ENCODE measurements at places on chromosomes 4 and X.

DNA sequence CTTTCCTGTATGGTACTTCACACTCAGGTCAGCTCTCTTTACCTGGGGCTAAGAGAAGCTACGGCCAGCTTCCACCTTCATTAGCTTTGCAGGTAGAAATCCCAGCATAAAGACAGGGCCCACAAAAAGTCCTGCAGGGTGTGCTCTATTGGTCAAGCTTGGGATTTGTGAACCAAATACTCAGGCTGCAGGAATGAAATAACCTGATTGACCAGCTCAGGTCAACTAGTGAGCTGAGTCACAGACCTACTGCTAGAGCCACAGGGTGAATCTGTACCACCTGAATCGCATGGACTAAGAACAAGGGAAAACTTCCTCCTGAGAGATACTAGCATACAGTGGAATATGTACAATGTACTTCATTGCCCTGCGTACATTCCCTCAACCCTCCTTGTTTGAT, 172.2 kb downstream of the HHIP start:
- DNase-seq: no peak

- no peak for DNase-seq
These were observed 5.7 kb upstream of the FAM9C start for GRCh38 chrX:13050151-13050550.

GRCh38 chr4:155445306-155445705, 68.5 kb upstream of the MAP9 start:
- no peak for DNase-seq

- DNase-seq: no peak
These were observed 32.2 kb downstream of the PSAPL1 start for GRCh38 chr4:7402526-7402925.

GRCh38 chrX:102338162-102338561, 91.2 kb downstream of the NXF2 start:
- no peak for DNase-seq

DNA sequence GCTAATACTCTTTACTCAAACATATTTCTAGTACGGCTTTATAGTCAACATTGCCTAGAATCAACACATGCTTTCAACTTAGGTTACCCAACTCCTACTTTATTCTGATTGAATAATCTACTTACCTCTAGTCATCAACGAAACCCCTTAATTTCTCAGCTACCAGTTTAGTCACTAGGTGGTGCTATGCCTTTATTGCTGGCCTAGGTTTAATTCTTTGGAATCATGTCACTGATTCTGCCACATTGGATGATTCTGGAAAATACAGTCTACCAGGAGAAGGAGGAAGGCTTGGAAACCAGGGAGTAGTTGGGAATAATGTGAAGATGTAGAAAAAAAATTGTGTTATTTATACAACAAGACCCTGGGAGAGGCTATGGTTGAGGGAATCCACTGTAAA, 167.7 kb downstream of the DCAF12L2 start:
- no peak for DNase-seq

GRCh38 chrX:44267116-44267515, 76.4 kb downstream of the EFHC2 start:
- no peak for DNase-seq

- no peak for DNase-seq
These were observed 16.4 kb downstream of the DDX3X start for GRCh38 chrX:41350150-41350975.

DNA sequence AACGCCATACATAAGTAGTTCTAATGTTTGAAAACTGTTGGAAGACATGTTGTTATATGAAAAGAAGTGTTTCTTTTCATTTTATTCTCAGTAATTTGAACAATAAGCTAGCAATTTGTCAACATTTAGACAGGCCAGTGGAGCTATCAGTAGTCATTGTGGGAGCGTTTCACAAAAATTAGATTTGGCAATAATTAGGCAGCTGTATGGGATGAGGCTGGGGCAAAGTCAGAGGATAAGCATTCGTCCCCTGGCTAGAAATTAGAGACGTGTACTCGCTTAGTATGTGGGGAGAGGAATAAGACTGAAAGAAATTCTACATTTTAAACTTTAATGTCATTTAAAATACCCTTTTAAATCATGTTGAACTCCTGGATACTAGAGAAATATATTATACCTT, 70.6 kb downstream of the TMEM144 start:
- DNase-seq: no peak

DNA sequence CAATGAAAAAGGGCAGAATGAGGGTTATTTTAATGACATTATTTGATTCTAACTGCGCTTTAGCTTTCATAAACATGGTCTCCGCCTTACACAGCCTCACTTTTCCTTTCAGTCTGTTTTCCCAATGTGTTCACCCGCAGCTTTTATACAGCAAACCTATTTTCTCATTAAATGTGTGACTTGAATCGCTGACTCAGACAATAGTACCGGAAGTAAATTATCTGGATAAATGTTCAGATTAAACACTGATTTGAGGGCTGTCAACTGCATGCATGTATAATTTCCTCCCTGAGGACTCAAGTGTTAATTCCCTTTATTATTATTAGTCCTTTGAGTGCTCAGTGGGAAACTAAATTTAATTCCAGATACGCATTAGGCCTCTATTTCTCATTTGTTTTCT, 117.3 kb downstream of the FAM133A start:
- no peak for DNase-seq

- DNase-seq: no peak
These were observed 487.1 kb downstream of the STPG2 start for GRCh38 chr4:97656044-97656720.

DNA sequence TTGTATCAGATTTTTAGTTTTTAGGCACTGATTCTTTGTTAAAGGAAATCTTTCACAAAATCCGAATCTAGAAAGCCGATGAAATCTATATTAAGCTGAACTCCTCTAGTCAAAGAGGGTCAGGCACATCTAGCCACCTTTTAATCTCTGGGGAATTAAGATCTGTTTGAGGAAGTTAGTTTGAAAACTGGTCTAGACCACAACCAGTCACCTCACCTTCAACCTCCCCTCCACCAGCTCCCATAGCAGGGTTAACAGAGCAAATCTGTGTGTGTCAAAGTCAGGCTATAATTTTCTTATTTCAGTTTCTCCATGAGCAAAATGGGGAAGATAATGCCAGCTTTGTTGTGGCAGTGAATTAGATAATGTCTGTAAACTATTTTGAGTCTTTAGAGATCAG, 110.0 kb upstream of the IGFBP7 start:
- no peak for DNase-seq

DNA sequence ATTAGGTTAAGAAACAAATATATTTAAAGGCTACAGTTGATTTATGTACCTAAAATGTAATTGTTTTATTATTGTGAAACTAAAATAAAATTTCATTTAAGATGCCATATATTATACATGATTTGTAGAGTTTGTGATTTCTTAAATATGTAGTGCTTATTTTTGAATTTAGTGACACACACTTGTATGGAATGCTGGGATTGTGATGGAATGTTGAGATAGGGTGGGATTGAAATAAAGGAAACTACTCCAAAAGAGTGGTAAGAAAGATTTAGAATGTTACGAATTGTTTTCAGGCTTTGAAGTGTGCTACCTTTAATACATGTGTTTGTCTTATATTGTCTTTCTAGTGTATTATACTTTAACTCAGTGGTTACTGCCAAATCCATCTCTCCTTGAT, 330.3 kb upstream of the PITX2 start:
- DNase-seq: no peak
